ENCODE measurements at places on chromosomes 7 and 10. TPM values are rescaled to one million over a fixed set of nuclear protein-coding genes. Genes with fewer than 3 reads are reported as not detected.
A peak's percentile ranks its signal among the peaks of the same experiment; 100 is the strongest.

DNA sequence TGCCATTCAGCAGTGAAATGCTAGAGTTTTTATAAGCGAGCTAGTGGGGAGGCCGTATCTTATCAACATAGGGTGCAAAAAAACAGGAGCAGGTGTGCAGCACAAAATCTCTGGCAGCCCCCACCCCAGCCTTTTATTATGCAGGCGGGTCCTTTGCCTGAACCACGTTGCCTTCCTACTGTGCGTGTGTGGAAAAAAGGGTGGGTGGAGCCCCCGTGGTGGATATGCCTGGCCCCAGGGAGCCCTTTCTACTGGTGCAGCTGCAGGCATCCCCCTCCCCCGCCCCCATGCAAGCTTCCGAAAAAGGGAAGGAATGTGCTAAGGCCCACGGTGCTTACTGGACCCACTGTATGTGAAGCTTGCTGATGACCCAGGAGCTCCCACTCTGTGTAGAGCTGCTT is 175.9 kb downstream of the USP6NL start:
- no peak for DNase-seq

DNA sequence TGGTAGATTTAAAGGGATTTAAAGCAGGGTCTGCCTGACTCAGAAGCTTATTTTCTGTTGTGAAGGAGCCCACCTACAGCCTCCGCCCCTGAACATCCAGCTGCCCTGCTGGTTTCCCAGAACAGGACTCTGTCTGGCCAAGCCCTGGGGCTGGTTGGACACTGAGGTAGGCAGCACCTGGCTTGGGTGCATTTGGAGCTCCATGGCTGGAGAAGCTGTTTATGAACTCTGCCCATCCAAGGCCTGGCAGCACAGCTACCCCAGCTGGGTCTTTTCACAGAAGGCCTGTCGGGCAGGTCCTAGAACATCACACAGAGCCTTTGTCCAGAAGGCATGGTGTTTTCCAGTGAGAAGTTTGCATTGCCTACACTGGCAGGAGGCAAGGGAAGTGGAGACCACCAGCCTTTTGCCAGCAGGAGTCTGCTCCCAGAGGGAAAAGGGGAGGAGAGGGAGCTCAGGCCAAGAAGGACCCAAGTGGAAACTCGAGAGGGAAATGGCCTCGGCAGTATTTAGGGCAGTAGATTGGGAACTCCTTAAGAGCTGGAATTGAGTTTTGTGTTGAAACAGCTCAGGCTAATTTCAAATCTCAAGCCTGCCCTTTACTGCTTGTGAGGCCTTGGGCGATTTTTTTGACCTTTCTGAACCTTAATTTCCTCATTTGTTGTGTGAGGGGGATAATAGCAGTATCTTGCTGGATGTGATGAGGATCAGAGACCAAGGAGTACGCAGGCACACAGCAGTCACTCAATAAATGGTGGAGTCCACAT is 12.3 kb upstream of the PDCD4 start:
- DNase-seq, result no peak

Gene PRSS37
- not detected for total RNA-seq

- no peak for DNase-seq
Measured at GRCh38 chr7:17968791-17969715, 28.8 kb upstream of the SNX13 start.

DNA sequence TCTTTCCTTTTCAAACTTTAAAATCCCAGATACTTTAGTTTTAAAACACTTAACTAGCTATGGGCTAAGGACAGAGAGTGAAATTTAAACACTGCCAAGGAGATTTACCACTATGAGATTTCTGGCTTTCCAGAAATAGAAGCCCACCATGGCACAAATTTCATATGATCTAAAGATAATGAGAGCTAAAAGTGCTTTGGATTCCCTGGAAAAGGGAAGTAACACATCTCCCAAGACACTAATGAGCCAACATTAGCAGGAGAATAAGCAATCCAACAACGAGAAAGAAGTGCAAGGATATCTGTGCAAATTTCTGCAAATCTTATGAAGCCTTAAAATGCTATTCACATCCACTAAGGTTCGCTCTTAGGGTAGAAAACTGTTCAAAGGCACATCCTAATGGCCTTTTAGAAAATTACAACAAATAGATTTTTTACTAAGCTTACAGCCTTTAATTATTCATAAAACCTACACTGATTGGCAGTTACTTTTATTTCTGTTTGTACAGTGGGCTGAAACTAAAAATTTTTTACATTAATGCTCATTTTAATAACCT is 100.3 kb downstream of the RAPGEF5 start:
- no peak for DNase-seq

DNA sequence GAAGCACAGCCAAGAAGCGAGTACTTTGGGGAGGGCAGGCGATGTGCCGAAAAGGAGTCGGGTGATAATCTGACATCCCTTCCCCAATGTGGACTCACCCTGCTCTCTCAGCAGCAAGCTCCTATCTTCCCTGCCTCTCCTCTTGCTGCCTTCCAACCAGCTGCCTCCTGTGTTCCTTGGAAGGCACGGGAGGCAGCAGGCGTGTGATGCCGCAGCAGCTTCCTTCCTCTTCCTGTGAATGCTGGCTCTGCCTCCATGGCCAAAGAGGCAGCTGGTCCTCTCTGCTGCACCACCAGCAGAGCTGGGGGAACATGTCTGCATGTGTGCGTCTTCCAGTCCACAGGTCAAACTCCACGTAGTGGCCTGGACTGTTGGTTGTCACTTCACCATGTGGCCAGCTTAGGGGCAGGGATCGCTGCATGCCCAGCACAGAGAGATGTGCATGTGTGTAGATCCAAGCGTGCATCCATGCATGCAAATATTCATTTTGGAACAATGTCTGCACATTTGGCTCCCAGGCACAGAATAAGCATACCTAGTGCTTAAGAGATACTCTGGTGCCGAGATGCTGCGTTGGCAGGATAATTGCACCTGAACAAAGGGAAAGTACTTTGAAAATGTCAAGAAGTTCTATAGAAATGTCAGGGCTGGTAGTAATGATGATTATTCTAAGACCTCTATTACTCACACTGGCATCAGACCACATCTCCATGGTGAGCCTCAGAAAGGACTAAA is 499.8 kb downstream of the PLXNA4 start:
- DNase-seq, result peak; percentile 83

GRCh38 chr7:114901771-114902170 is 20.1 kb upstream of the MDFIC start:
- DNase-seq, result no peak

Gene EGFR
- total RNA-seq, result 0.12 TPM

DNA sequence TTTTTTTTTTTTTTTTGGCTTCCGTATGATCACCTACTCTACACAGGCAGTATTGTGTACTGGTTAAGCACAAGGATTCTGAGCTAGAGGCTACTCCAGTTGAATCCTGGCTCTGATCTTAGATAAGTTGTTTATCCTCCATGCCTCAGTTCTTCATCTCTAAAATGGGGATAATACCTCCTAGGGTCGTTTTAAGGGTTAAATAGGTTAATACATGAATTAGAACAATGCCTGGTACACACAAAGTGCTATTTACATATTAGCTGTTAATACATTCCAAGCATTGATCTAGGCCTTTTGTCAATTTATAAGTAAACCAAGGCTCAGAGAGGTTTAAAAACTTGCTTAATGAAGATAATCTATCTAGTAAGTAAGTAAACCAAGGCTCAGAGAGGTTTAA is 59.0 kb downstream of the ST7 start:
- DNase-seq, result no peak

Gene CYP2C19
- not detected for total RNA-seq

Gene PLXDC2
- not detected for total RNA-seq

DNA sequence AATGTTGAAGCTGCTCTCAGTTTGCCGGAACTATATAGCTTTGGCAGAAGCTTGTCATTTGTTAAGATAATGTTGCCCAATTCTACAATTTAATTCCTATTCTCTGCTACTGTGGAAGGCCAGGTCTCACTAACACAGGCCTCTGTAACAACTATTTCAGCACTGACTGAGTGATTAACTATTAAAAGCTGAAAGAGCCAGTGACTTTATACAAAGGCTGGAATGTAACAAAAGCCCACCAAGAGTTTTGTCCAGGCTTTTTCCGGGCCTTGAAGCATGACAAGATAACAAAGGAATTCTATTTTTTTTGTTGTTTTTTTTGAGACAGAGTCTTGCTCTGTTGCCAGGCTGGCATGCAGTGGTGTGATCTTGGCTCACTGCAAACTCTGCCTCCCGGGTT is 795.6 kb downstream of the PHTF2 start:
- no peak for DNase-seq

GRCh38 chr7:128713794-128714193 is 25.4 kb upstream of the CALU start:
- no peak for DNase-seq

Gene RNF32
- total RNA-seq, result 2.2 TPM

Gene SCIN
- total RNA-seq, result not detected

DNA sequence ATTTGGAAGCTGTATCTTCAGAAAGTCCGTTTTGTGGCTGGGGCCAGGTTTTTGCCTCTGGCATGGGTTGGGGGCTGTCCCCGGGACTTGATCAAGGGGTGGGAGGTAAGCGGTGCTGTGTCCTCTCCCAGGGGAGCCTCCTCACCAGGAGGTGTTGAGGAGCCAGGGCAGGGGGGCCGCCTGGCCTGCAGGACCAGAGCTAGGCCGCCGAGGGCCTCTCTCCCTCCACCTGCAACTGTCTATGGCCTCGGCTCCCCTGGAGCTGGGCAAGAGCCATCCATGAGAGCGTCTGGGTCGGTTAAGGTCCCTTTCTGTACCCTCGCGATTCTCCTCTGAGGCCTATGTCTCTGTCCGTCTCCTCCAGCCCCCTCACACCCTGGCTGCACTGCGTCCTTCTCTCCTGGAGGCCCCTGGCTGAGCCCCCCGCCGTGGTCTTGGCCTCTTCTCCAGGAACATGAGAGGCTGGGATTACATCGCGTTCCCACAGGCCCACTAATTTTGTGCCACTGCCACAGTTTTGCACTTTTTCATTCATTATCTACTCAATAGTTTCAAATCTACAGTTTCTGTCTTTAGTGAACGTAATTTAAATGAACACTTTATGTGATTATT is 20.6 kb downstream of the CALML5 start:
- no peak for DNase-seq

DNA sequence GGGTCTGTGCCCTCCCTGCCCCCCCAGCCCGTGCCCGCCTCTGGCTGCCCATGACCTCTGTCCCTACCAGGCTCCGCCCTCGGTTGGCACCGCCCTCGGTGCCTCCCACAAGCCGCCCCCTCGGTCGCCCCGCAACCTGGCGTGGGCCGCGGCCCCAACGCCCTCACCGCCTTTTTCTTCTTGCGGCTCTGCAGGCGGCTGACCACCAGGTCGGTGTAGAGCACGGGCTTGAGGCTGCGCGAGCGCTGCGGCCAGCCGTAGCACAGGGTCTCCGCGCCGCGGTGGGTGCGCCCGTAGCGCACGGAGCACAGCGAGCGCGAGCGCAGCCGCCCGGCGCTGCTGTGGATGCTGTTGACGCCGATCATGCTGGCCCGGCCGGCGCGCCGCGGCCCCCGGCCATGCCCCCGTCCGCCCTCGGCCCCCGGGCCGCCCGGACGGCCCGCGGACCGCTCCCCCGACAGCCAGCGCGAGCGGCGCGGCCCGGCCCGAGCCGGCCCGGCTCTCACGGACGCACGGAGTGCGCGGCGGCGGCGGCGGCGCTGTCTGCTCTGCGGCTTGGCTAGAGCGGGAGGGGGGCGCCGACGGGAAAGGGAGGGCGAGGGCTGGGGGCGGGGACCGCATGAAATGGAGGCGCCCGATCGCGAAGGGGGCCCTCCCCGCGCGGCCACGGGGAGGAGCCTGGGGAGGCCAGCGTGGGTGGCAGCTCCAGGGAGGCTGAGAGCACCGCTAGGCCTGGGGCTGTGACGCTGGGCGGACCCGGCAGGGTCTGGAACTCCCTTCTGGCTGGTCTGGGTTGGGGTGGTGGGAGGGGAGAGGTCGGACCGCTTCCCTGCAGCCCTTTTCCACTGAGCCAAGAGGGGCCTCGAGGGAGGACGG is 9.6 kb downstream of the PSD start:
- peak; percentile 24 for DNase-seq

DNA sequence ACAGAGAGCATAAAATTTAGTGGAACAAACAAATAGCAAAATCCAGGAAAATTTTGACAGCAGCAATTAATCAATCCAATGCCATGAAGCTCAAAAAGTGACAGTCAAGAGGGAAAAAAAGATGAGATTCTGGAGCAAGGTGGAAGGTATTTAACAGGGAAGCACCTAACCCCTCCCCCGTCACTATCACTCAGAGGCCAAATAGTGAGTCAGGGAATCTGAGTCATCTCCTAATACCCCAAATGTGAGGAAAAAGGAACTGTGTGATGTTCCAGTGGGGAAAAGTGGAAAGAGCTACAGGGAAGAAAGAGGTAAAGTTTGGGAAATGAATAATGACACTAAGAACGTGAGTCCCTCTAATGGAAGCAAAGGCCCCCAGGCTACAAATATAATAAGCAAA is 113.2 kb upstream of the PHF14 start:
- DNase-seq, result no peak

GRCh38 chr7:158812684-158813083 is 16.6 kb downstream of the ESYT2 start:
- no peak for DNase-seq

- DNase-seq, result no peak
Measured at GRCh38 chr7:915291-916218, 38.9 kb downstream of the ADAP1 start.

DNA sequence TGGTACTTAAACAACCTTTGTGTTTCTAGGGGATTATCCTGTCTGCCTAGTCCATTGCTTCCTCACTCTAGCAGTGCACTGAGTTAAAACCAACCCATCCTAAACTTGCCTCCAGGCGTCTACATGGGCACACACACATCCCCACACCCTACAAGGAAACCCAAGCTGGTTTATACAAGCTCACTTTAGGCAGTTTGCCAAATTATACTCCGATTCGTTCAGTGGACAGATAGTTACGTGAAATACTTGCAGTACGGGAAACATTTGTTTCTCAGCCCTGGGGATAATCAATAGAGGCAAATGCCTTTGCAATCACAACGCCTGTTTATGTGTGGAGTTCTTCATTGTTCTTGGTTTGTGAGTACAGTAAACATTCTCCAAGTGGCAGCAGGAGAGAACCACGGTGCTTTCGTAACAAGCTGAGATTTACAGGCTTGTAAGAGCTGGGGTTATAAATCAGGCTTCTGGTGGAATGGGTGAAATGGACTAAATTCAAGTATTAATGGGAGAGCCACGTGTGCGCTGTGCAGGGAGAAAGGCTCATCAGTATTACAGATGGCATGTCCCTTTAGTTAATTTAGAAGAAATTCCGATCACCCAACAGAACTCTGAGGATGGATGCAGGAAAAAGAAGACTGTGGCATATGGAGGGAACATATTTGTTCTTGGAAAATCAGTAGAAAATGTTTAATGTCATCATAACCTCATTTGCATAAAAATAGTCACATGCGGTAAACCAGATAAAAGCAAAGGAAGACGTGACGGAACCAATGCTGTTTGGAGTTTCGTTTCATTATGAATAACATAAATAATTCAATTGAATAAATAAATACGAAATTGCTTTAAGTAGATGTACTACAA is 217.1 kb downstream of the GALNT17 start:
- peak; percentile 60 for DNase-seq

Gene VWA2
- not detected for total RNA-seq

Gene ENKUR
- not detected for total RNA-seq

GRCh38 chr7:30938435-30939316 is 25.1 kb upstream of the GHRHR start:
- peak; percentile 76 for DNase-seq

Measured in G401 (cell line).